ENCODE measurements at places on chromosomes 3 and 15.

GRCh38 chr3:21752749-21753347 is 1.8 kb upstream of the ZNF385D start:
- DNase-seq, result peak; percentile 66

DNA sequence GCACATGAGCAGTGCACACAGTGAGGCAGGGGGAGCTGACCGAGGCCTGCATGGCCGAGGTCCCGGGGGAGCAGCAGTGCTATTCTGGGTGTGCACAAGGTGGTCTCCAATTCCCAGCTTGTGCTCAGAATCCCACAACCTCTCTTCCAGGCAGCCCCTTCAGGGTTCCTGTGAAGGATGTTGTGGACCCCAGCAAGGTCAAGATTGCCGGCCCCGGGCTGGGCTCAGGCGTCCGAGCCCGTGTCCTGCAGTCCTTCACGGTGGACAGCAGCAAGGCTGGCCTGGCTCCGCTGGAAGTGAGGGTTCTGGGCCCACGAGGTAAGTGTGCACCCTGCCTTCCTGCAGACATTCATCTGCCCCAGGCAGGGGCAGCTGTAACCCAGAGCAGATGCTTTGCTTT is 80.2 kb downstream of the DNASE1L3 start:
- no peak for DNase-seq

- DNase-seq, result no peak
Measured at GRCh38 chr15:99977929-99978328, 244.7 kb upstream of the LYSMD4 start.

DNA sequence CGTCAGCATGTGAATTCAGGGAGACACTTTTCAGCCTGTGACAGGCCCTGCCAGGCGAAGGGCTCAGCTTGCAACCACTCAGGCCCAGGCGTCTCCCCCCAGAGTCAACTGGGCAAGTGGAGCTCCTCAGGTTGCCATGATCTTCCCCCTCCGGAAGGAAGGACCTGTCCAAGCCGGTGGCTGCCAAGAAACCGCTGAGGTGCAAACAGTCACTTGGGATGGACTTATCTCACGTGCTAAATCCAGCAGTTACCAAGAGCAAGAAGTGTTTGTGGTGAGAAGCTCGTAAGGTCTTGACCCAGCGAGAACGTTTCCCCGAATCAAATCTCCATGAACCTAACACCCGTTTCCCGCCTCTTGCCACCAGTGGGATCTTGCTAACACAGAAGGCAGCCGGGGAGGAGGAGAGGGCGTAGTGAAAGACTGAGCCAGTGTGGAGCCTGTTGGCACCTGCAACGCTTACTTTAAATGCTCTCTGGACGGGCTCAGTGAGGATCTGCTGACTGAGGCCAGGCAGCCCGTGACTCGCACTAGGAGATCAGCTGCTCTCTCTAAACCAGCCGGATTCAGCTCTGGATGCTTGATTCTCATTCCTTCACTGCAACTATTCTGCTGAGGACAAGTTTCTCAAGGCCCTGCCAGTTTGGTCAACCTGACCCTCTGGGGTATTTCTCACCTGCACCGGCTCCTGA is 39.0 kb downstream of the IQSEC1 start:
- no peak for DNase-seq

- DNase-seq, result no peak
Measured at GRCh38 chr3:124653797-124654469, 76.3 kb upstream of the UMPS start.

- DNase-seq, result peak; percentile 51
Measured at GRCh38 chr3:18424213-18424728, 868 bp downstream of the SATB1 start.

GRCh38 chr3:134186391-134186790 is 64.3 kb downstream of the RYK start:
- DNase-seq, result no peak

DNA sequence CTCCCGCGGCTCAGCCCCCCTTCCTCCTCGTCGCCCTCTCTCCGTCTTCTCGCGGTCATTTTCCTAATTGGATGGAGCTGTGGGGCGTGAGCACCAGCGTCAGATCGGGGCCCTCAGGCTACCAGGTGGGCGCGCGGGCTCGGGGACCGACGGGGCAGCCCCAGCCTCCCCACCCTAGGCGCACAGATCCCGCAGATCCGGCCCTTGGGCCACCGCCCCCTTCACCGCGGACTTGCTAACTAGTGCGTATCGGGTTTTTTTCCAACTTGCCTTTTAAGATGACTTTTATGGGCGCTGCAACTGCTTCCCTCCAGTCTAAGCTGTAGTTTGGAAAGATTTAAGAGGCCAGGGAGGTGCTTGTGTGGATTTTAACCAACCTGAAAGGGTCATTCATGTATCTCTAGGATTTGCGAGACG is 1.3 kb downstream of the ZNF710 start:
- peak; percentile 54 for DNase-seq

- no peak for DNase-seq
Measured at GRCh38 chr3:118476885-118477618, 557.6 kb downstream of the IGSF11 start.

GRCh38 chr3:122318620-122319019 is 6.4 kb upstream of the CSTA start:
- no peak for DNase-seq

DNA sequence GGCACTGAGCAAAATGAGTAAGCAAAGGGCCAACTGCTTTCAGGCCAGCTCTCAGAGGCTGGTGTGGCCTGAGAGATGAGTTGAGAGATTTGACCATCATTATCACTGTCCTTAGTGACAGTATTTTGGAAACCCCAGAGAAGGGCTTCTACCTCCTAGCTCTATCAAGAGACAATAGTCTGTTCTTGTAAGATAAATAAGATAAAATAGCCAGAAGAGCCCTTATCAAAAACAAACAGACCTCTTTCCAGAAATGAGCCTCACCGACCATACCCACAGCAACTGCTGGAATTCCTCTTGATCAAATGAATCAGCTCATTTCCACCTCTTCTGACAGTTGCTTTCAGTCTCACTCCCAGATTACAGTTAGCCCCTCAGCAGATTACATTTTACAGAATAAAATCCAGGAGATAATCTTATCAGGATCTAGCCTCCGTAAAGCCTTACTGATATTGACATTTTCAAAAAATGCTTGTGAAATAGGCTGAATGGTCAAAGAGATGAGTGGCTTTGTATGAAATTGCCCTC is 4.5 kb downstream of the HDC start:
- no peak for DNase-seq

DNA sequence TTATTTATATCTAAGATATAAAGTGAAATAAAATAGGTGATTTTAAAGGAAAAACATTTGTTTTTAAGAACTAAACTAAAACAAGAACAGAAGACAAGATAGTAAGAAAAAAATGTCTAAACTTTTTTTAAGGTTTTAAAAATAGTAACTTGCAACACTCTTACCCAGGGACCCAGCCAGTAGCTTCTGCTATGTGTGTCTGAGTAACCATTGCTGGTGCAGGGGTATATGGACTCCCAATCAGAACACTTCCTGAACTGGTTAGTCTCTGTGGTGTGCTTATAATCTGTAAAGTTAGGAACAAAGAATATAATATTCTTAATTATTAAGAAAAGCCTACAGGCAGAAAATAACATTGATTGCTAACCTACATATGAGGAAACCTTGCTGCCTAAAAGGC is 118.4 kb downstream of the ATP1B3 start:
- DNase-seq, result no peak

DNA sequence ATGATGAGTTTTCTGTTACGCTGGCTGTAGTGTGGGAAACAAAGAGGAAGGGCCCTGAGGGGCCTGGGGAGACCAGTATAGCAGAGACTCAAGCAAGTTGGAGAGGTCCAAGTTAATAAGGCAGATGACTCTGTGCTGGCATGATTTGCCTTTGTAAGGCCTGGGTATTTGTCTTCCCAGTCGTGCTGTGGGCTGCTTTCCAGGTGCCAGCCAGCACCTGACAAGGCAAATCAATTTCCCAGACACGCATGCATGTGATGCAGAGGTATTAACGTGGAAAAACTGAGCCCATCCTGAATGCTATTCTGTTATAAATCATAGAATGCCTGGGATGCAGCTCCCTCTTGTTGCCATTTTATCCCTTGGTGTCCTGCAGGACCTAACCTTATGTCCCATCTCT is 175.6 kb downstream of the MFSD1 start:
- DNase-seq, result peak; percentile 67

GRCh38 chr15:51924156-51925068 is 47.2 kb downstream of the LEO1 start:
- DNase-seq, result peak; percentile 81

GRCh38 chr3:172407872-172408271 is 40.4 kb downstream of the GHSR start:
- no peak for DNase-seq

DNA sequence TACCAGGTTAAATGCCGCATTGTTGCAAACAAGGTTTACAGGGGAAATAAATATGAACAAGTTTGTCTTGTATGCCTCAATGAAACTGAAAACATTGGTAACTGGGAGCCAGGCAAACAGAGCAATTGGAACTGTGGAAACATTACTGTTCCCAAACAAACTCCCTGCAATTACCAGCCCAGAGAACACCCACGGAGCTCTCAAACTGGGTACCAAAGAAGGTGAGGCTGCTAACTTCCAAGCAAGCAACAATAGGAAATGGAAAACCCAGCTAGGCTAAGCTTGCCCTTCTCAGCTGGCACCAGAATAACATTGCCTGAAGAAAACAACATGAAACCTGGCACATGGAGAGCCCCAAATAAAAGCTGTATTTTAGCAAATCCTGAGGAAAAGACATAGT is 218.9 kb upstream of the THRB start:
- DNase-seq, result peak; percentile 85

DNA sequence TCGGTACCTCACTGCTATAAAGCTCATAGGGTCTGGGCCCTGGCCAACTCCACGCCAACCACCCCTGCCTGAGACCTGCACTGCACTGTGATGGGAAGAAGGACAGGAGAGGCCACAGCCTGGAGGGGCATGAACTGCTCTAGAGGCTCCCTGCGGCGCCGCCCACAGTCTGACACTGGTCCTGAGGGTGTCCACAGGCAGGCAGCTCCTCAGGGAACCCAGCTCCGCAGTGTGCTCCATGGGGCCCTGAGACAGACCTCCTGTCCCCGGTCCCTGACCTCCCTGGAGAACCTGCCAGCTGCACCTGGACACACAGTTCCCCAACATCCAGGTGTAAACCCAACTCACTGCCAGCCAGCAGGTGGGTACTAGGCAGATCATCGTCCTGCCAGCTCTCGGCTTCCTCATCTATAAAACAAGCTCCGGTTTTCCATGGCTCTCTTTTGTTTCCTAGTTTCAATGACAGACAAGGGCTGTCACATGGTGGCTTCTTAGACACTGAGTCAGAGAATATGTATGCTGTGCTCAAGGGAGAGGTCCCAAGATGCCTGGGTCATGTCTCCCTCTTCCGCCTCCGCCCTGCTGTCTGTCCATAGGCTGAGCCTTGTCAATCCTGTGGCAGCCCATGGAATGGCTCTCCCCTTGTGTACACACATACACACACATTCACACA is 5.1 kb upstream of the HAPLN3 start:
- no peak for DNase-seq

DNA sequence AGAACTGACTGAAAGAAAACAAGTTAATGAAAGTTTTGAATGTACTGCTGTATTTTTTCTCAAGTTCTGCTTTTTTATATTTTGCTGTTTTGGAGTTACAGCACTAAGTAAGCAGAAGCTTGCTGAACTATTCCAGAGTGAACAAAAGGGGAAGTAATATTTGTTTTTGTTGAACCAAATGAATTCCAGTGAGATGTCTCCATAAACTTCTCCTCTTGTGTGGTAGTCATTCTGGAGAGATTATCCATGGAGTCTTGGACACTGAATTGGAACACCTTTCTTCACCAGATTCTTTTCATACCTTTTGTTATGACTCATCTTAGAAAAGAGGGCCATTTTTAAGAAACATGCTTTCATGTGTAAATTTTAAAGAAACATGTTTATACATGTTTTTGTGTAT is 8.8 kb downstream of the ANKUB1 start:
- no peak for DNase-seq

DNA sequence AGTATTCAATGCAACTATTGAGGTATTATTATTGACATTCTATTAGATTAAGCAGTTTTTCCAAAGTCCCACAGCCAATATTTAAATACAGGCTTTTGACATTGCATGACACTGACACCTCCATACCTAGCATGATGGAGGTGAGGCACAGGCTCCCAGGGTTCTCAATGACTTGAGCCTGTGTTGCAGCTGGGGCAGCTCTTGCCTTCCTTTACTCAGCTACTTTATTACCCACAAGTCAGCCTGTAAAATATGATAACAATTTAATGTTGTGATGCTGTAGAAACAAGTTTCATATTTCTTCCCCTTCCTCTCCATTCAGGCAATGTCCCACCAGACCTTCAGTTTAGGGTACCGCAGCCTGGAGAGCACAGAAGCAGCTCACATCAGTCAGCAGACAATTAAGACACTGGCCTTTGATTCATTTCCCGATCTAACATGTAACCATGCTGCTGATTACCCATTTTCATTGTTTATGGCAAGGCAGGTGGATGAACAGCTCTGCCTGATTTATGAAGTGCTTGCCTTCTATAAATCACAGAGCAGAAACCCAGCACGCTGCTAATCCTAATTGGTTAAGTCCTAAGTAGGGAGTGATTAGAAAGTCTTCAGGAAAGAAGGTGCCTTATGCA is 826.1 kb downstream of the AGBL1 start:
- no peak for DNase-seq

- no peak for DNase-seq
Measured at GRCh38 chr3:195893044-195893395, 15.3 kb downstream of the TNK2 start.

GRCh38 chr3:159929171-159930141 is 59.2 kb upstream of the IL12A start:
- DNase-seq, result peak; percentile 60

GRCh38 chr15:75554717-75555116 is 24.4 kb downstream of the PTPN9 start:
- DNase-seq, result peak; percentile 72

DNA sequence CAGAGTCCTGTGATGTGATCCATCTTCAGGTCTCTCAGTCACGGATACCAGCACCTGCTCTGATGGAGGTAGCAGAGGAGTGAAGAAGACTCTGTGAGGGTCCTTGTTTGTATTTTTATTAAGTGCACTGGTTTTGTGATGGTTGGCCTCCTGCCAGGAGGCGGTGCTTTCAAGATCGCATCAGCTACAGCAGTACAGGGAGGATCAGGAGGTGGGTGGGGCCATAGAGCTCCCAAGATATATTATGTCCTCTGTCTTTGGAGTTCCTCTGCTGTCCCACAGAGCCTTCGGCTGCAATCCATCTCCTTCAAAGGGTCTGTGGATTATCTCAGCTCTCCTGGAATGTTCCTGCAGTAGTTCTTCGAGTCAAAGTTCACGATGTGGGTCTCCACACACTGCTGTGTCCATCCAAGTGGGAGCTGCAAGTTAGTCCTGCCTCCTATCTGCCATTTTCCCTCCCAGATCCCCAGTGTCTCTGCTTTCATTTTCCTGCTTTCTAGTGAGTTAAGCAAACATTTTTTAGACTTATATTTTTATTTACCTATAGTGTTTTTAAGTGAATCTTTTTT is 54.7 kb downstream of the TM2D3 start:
- peak; percentile 12 for DNase-seq

GRCh38 chr3:120449701-120450599 is 842 bp downstream of the FSTL1 start:
- DNase-seq, result peak; percentile 22

DNA sequence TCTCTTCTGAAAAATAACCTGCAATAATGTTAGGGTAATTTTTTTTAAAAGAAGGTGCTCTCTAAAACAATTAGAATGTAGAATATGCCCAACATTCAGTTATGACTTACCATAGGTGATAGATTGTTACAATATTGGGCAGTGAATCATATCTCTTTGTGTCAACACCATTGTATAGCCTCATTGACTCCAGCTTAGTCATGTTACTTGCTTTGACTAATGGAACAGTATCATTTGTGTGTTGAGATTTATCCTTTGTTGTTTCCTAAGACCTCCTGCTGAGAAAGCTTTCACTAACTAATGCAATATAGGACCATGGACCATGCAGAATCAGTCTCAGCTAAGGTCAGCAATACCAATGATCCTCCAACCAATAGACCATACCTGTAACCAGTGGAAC is 1106.4 kb downstream of the SI start:
- peak; percentile 5 for DNase-seq
